Natural killer cell (primary cell): ENCODE measurements at places on chromosomes 12 and 14. TPM values are rescaled to one million over a fixed set of nuclear protein-coding genes. Genes with fewer than 3 reads are reported as not detected.

GRCh38 chr14:52328276-52328675 is 14.2 kb downstream of the PTGER2 start:
- peaks cover 26% of the 10 kb centered on the region for H3K36me3 ChIP-seq
- H3K4me3 ChIP-seq, result no peak overlapping the region
- no peaks in the 10 kb centered on the region for H3K27me3 ChIP-seq
- H3K27ac ChIP-seq, result peak overlapping the region; percentile 47
- DNase-seq, result no peak
- H3K4me1 ChIP-seq, result peaks cover 48% of the 10 kb centered on the region

DNA sequence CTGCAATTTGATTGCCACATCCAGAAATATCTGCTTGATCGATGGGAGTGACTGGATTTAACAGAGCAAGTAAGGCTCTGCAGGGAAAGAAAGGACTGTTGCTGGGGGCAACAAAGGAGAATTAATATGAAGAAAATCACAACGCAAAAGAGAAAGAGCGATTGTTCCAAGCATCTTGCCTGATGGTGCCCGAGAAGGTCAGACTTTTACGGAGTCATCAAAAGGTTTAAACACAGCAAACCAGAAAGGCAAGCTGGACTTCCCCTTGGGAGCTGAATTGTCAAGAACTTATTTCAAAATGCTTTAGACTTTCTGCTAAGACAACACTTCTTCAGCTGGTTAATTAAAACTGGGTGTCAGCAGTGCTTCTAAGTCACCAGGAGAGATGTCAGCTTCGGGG is 791.5 kb downstream of the MED13L start:
- no peak overlapping the region for H3K27ac ChIP-seq
- DNase-seq, result no peak
- H3K27me3 ChIP-seq, result no peaks in the 10 kb centered on the region
- H3K4me3 ChIP-seq, result no peak overlapping the region

GRCh38 chr12:68481181-68481941 is 129.3 kb upstream of the RAP1B start:
- H3K27ac ChIP-seq, result peak overlapping the region; percentile 54
- H3K27me3 ChIP-seq, result no peaks in the 10 kb centered on the region
- H3K4me3 ChIP-seq, result no peak overlapping the region
- no peaks in the 10 kb centered on the region for H3K36me3 ChIP-seq
- peak; percentile 42 for DNase-seq
- H3K4me1 ChIP-seq, result peaks cover 13% of the 10 kb centered on the region

- H3K36me3 ChIP-seq, result no peaks in the 10 kb centered on the region
- H3K4me3 ChIP-seq, result no peak overlapping the region
- no peaks in the 10 kb centered on the region for H3K4me1 ChIP-seq
- no peak overlapping the region for H3K27ac ChIP-seq
- H3K27me3 ChIP-seq, result no peaks in the 10 kb centered on the region
Observed at GRCh38 chr12:6301721-6302120, 8.8 kb upstream of the PLEKHG6 start.

GRCh38 chr12:24084800-24085199 is 135.3 kb upstream of the SOX5 start:
- no peaks in the 10 kb centered on the region for H3K27me3 ChIP-seq
- no peaks in the 10 kb centered on the region for H3K4me1 ChIP-seq
- H3K27ac ChIP-seq, result no peak overlapping the region
- DNase-seq, result no peak

- no peak overlapping the region for H3K4me3 ChIP-seq
- H3K27me3 ChIP-seq, result no peaks in the 10 kb centered on the region
- no peak overlapping the region for H3K27ac ChIP-seq
- no peak for DNase-seq
- no peaks in the 10 kb centered on the region for H3K4me1 ChIP-seq
Observed at GRCh38 chr12:2485681-2486080, 309.1 kb upstream of the FKBP4 start.

PZP gene
- not detected for total RNA-seq
